ENCODE measurements at places on chromosomes 2 and 18.

DNA sequence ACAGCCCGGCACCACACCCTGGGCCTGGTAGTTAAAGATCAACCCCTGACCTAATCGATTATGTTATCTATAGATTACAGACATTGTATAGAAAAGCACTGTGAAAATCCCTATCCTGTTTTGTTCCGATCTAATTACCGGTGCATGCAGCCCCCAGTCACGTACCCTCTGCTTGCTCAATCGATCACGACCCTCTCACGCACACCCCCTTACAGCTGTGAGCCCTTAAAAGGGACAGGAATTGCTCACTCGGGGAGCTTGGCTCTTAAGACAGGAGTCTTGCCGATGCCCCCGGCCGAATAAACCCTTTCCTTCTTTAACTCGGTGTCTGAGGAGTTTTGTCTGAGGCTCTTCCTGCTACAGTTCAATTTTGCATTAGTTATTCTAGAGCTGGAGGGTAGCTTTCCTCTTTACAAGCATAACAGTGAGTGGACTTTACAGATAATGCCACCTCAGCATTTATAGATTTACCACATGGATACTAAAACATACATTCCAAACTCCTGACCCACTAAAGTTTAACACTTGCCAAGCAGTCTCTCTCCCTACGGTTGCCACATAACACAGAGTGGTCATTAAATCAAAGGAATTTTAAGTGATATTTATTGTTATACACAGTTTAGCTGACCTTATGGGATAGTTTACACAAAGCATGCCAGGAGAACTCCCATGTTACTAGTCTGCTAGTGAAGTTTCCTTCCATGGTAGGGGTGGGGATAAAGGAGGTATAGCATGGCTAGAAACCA is 101.0 kb downstream of the EVA1A start:
- DNase-seq = no peak

DNA sequence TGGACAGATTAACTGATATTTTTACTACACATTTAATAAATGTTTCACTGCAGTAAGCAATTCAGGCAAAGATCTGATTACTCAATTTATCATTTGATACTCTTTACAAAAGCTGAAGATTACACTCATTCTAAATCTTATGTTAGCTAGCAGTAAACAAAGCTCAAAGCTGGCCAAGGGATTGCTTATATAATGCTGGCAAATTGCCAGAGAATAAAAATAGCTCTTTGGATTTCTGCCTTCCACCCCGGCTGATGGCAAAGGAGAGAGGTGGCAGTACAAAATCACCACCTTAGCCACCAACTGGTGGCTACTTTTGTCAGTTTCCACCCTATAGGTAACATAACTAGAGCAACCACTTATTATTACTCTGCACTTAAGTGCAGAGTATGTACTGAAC is 320.5 kb downstream of the FSIP2 start:
- DNase-seq = no peak

GRCh38 chr2:231884438-231885140 is 41.6 kb downstream of the NPPC start:
- DNase-seq = no peak

DNA sequence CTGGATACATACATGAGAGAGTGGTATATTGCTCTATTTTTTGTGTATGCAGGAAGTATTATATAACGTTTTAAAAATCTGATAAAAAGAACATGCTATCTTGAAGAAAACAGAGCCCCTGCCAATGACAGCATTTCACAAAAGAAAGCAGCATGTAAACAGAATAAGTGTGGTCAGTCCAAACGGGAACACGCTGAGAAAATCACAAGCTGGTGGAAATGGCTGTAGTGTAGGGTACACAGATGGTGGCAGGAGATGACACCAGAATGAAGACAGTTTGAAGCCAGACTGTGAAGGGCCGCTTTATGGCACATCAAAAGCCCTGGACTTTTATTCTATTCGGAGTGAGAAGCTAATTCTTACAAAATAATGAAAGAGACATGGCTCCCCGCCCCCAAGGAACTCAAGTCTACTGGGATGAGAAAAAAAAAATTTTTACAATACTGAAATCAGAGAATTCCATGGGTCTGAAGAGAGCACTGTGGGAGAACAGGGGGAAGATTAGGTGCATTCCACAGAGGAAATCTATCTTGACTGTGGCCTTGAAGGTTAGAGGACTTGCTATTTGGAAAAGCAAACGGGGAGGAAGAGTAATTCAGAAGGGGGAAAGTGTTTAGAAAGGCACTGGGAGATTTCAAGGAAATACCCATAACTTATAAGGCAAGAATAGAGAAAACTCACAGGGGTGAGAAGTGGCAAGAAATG is 217.7 kb upstream of the SMAD7 start:
- DNase-seq = no peak

GRCh38 chr2:240876035-240876474 is 7.4 kb downstream of the AGXT start:
- DNase-seq = no peak
